ENCODE measurements at places on chromosomes 1 and 21. TPM values are rescaled to one million over a fixed set of nuclear protein-coding genes. Genes with fewer than 3 reads are reported as not detected.

AMY1C gene
- total RNA-seq, result not detected

SLAMF9 gene
- total RNA-seq, result not detected

FCRL6 gene
- not detected for total RNA-seq

UTS2 gene
- not detected for total RNA-seq

ERO1B gene
- total RNA-seq, result 2.8 TPM

RIPPLY3 gene
- 0.18 TPM for total RNA-seq

DYRK3 gene
- 2.8 TPM for total RNA-seq

SV2A gene
- total RNA-seq, result 14.6 TPM

ATP6V1G3 gene
- not detected for total RNA-seq

YBX1 gene
- 1,058 TPM for total RNA-seq

TMIGD3 gene
- not detected for total RNA-seq

NUDT4B gene
- not detected for total RNA-seq

PLOD1 gene
- total RNA-seq, result 17.9 TPM

MFN2 gene
- total RNA-seq, result 62.3 TPM

ADORA3 gene
- total RNA-seq, result not detected

S100A8 gene
- total RNA-seq, result not detected

SLC9C2 gene
- total RNA-seq, result not detected

SERPINC1 gene
- total RNA-seq, result not detected

SYT2 gene
- not detected for total RNA-seq

- no peak for DNase-seq
These were observed 48.0 kb downstream of the EDN2 start for GRCh38 chr1:41436281-41437010.

DNA sequence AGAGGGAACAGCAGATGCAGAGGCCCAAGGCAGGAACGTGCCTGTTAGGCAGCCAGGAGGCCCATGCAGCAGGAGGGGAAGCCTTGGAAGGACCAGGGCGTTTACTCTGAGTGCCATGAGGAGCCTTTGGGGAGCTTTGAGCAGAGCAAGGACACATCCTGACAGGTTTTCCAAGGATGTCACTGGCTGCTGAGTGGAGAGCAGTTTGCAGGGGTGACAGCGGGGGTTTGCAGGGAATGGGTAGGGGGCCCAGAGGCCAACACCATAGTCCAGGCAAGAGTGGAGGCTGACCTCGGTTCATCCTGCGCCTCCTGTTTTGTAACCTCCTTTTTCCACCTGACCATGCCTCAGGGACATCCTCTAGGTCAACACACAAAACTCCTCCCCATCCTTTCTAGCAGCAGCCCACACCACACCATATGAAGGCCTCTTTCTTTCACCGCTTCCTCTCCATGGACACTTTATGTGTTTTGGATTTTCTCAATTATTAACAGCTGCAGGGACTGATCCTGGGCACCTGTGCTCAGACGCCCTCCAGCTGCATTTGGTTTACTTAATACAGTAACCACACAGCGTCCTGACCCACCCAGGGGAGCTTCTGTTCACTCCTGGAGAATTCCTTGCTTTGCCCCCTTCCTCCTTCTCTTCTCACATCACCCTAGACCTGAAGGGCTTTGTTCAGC is 528.5 kb downstream of the MATN1 start:
- no peak for DNase-seq

DNA sequence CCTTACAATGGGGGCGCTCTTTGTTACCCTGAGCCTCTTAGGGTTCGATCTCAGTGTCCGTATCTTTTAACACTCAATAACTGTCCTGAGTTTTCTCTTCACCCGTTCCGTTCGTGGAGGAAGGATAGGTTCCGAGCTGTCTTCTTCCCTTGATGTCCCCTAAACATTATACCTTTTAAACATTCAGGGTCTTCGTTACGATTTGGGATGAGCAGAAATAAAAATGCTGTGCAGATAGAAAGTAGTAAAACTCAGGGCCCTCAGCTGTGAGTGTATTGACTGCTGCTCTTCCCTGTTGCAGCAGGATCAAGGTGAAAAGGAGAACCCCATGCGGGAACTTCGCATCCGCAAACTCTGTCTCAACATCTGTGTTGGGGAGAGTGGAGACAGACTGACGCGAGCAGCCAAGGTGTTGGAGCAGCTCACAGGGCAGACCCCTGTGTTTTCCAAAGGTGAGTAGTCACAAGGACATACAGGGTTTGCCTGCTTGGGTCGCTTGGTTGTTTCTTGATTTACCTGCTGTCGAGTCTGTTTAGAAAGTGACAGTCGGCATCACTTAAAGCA is 784 bp downstream of the RPL11 start:
- no peak for DNase-seq

GRCh38 chr1:226625832-226626576 is 77.4 kb downstream of the STUM start:
- no peak for DNase-seq

- DNase-seq, result no peak
These were observed 1238.0 kb downstream of the MRPL39 start for GRCh38 chr21:24369278-24369677.

GRCh38 chr21:46459356-46460112 is 843 bp downstream of the DIP2A start:
- DNase-seq, result peak; percentile 56

- no peak for DNase-seq
These were observed 53.5 kb downstream of the CD34 start for GRCh38 chr1:207857447-207857846.

DNA sequence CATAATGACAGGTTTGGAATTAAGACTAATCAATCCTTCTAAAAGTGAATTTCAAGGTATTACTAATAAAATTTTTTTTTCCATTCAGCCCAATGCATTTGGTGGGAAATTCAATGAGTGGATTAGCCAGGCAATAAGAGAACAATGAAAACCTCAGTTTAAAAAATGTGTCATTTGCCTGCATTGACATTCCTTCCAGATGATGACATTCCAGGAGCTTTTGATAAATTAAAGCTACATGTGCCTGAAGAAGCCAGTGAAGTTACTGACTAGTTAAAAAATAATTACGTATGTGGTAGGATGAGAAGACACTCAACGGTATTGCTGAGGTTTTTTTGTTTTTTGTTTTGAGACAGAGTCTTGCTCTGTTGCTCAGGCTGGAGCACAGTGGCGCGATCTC is 37.9 kb upstream of the RC3H1 start:
- DNase-seq, result no peak

- no peak for DNase-seq
These were observed 52.1 kb downstream of the ADCY10 start for GRCh38 chr1:167861664-167862381.

GRCh38 chr1:94840808-94841207 is 20.7 kb downstream of the SLC44A3 start:
- DNase-seq, result no peak

- DNase-seq, result no peak
These were observed 90.6 kb upstream of the KCTD3 start for GRCh38 chr1:215476541-215476940.

- no peak for DNase-seq
These were observed 698.6 kb upstream of the B3GALT2 start for GRCh38 chr1:193884848-193885558.

- DNase-seq, result no peak
These were observed 20.8 kb upstream of the RLF start for GRCh38 chr1:40140211-40140973.

GRCh38 chr1:21891621-21892479 is 45.3 kb downstream of the HSPG2 start:
- DNase-seq, result no peak

DNA sequence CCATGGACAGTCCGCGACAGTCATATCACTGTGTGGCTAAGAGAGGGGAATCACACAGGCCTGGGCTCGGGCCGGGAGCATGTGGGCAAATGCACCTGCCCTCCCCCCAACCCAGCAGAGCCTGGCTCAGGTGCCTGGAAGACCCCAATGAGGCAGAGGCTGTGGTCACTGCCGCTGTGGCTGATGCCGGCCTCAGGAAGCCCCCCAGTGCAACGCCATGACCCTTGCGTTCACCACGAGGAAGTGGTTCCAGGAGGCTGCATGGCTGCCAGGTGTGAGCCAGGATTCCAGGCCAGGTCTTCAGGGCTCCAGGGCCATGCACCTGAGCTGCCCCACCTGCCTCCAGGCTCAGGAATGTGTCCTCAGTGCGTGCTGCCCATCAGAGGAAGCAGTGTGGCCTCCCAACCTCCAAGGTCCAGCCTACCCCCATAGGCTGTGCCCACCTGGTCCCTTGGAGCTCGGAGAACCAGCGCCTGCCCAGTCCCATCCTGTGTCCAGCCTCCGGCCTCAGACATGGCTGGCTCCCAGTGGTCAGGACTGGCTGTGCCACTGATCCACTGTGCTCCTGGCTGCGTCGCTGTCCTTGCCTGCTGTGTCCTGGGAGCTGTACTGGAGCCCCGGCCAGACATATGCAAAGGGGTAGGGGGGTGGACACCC is 8.0 kb downstream of the ARHGEF16 start:
- DNase-seq, result no peak

- DNase-seq, result no peak
These were observed 52.1 kb upstream of the SLC44A3 start for GRCh38 chr1:94768036-94768435.

DNA sequence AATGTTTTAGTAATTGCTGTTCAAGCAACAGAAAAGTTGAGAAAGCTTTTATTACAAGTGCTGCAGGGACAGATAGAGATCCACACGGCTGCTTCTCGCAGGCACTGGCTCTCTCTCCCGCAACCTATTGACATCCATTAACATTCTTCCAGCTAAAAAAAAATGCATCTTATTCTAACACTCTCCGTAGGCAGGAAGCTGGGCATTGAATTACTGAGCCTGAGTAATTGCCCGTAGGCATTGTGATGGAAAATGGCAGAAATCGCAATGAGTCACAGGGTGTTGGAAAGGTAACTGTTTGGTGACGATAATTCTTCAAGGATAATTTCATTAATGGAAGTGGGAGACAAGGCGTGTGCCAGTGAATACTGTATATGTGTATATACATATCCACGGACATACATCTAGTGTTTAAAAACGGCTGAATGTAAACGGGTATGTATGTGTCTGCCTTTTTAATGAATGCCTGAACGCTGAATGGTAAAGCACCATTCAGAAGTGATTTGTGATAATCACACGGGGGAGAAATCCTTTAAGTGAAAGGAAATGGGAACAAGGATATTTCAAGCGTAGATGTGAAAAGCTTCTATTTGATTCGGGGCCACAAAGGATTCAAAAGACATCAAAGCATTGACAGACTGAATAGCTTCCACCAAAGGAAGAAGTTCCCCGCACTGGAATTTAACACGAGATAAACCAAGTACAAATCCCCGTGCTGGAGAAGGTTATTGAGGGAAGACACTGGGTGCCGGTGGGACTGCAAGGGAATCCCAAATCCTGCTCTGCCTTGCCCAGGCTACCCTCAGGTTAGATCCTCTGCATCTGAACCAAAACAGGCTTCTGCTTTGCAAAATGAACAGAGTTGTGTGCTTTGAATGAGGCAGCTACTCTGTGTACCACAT is 567.2 kb downstream of the NPHP4 start:
- no peak for DNase-seq

DNA sequence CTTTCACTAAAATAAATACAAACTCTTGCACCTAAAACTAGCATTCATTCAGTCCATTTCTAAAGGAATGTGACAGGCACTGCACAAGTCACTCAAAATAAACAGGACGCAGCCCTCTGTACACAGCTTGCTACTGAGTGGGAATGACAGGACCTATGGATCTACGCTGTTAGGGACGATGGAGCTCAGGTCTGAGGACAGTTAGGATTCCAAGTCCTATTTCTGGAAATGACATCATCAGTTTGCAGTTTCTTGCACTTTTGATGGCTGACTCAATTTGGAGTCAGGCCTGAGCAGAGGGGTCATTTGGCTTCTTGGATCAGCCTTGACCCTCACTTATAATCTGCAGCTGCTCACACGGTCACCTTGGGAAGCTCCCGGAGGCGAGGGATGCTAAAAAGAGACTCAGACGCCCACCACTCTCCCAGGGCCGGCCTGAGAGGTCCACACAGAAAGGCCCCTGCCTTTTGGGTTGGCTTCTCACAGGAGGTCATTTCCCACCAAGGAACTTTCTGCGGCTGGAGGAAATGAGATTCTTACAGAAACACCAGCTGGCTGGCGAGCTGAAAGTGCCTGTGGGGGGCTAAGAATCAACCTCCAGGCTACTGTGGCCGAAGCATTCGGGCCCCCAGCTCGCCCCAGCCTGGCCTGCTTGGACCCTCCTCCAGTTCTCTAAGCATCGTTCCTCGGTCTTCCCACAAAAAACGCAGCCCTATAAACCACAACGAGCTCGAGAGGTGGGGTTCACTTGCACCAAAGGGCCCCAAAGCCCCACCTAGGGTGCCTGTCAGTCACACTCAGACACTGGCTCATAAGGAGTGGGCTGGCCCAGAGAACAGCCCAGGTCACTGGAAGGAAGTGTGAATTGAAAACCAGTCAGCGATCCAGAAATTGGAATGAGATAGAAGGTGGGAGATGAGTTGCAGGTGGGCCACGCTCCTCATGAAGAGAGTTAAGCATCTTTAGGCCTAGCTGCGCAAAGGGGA is 8.9 kb upstream of the PDE9A start:
- DNase-seq, result no peak

DNA sequence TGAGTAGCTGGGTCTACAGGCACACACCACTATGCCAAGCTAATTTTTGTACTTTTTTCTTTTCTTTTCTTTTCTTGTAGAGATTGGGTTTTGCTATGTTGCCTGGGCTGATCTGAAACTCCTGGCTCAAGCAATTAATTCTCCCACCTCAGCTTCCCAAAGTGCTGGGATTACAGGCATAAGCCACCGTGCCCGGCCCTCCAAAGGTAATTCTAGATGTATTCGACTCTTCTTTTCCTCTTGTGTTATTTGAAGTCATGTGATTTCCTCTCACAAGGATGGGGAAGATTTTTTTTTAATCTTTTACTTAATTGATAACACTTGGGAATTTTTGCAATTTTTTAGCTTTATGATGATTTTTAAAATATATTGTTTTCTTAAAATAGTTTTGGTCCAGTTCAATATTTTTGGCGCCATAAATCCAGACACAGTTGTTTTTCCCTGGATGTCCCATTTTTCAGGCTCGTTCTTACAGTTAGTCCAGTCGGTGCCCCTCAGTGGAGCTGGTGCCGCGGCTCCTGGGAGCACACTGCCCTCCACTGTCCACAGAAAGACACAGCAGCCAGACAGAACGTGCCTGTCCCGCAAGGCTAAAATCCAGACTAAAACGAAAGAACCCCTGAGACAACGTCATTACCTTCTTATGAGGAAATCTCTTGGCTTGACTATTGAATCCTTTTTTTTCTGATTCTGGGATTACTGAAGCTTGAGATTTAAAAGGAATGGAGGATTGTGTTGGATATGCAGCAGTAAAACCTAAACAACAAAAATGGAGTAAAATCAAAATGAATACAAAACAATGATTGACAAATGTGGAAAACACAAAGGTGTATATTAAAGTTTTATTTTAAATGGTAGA is 22.4 kb downstream of the STPG1 start:
- no peak for DNase-seq
